ENCODE measurements at places on chromosomes 4 and X. TPM values are rescaled to one million over a fixed set of nuclear protein-coding genes. Genes with fewer than 3 reads are reported as not detected.

Gene PDLIM3
- total RNA-seq: 11.7 TPM

Gene CLTRN
- total RNA-seq: under 0.01 TPM

Gene CXCL5
- total RNA-seq: not detected

Gene FDCSP
- not detected for total RNA-seq

- peaks cover 4% of the 10 kb centered on the region for H3K4me1 ChIP-seq
- no peaks in the 10 kb centered on the region for H3K27me3 ChIP-seq
- no peak overlapping the region for H3K4me3 ChIP-seq
- DNase-seq: peak; percentile 42
- H3K36me3 ChIP-seq: no peaks in the 10 kb centered on the region
Observed at GRCh38 chr4:142416711-142417275, 429.3 kb downstream of the INPP4B start.

DNA sequence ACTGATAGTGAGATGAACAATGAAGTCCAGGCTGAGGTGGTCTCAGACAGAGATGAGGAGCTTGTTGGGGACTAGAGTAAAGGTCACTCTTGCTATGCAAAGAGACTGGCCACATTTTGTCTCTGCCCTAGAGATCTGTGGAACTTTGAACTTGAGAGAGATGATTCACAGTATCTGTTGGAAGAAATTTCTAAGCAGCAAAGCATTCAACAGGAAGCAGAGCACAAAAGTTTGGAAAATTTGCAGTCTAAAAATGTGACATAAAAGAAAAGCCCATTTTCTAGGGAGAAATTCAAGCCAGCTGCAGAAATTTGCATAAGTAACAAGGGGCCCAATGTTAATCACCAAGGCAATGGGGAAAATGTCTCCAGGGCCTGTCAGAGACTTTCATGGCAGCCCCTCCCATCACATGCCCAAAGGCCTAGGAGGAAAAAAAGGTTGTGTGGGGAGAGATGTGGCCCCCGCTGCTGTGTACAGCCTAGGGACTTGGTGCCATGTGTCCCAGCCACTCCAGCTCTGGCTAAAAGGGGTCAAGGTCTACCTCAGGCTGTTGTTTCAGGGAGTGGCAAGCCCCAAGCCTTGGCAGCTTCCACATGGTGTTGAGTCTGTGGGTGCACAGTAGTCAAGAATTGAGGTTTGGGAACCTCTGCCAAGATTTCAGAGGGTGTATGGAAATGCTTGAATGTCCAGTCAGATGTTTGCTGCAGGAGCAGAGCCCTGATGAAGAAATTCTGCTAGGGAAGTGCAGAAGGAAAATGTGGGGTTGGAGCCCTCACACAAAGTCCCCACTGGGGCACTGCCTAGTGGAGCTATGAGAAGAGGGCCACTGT is 262.8 kb downstream of the DKK2 start:
- no peak overlapping the region for H3K27ac ChIP-seq
- H3K36me3 ChIP-seq: no peaks in the 10 kb centered on the region
- no peak overlapping the region for H3K4me3 ChIP-seq
- H3K27me3 ChIP-seq: no peaks in the 10 kb centered on the region

DNA sequence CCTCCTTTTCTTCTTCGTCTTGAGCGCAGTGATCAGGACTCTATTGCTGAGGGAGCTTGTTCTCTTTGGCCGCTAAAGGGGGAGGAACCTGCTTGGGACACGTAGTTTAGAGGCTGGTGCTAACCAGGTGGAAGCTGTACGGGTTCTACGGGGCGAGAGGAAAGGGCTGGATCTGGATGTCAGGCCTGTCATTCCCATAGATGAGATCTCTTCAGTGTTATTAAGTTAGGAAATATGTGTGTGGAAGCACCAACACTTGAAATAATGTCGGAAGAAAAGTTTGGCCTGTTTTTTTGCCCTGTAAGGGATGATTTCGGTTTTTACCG is 643 bp downstream of the SRP72 start:
- H3K4me1 ChIP-seq: peaks cover 6% of the 10 kb centered on the region
- H3K36me3 ChIP-seq: peaks cover 8% of the 10 kb centered on the region
- DNase-seq: peak; percentile 35
- H3K27me3 ChIP-seq: no peaks in the 10 kb centered on the region
- H3K4me3 ChIP-seq: peak overlapping the region; percentile 98

All from IMR-90 (cell line).